Left ventricle myocardium inferior (tissue), 1 donor: ENCODE measurements at places on chromosomes 1 and 21. TPM values are rescaled to one million over a fixed set of nuclear protein-coding genes. Genes with fewer than 3 reads are reported as not detected.

- no peak for DNase-seq
These were observed 33.3 kb downstream of the ALG14 start for GRCh38 chr1:95039360-95040031.

PATJ gene
- total RNA-seq: 166 TPM

REN gene
- not detected for total RNA-seq

DNA sequence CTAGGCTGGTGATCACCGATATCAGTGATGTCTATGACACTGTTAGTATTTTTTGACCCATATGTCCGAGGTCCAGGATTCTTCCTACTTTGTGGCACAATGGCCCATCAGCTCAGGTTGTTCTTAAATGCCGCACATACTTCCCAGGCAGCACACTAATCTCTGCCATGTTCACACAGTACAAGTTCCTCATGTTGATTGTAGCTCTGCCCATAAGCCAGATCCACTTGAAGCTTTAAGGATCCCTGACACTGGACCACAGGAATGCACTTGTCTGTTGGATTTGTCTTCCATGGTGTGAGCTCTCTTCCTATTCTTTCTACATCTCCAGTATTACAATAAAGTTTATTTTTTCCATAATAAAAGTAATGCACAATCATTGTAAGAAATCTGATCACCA, 69.5 kb downstream of the DDX20 start:
- no peak for DNase-seq

DNA sequence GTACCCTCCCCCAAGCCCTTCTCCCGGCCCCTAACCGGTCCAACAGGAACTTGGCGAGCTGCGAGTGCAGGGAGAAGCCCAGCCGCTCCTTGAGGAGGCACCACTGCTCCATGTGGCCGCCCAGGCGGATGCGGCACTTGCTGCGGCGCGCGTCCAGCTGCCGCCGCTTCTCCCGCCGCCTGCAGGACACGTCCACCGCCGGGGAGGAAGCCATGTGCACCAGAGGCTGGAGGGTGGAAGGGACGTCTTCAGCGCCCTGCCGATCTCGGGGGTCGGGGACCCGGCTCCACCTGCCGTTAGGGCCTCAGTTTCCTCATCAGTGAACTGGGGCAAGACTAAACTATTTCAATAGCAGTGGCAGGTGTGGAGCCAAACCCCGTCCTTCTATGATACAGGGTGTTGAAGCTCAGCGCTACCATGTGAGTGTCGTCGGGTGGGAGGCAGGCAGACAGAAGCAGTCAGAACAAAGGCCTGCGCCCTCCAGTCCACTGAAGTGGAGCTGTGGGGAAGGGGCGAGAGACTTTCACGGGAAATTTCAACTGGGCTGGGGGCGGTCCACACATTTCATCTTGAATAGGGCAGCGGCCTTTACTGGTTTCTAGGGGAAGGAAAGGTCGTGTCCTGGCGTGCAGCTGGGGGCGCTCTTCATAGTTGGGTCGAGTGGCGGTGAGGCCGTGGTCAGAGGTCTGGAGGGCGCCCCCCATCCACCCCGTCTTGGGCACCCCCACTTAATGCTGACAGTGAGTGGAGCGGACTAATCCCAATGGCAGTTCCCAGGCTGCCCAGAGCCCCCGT, 592 bp downstream of the ZNF692 start:
- DNase-seq: peak; percentile 64

- DNase-seq: no peak
These were observed 20.5 kb upstream of the ALG14 start for GRCh38 chr1:95093296-95093695.

DNA sequence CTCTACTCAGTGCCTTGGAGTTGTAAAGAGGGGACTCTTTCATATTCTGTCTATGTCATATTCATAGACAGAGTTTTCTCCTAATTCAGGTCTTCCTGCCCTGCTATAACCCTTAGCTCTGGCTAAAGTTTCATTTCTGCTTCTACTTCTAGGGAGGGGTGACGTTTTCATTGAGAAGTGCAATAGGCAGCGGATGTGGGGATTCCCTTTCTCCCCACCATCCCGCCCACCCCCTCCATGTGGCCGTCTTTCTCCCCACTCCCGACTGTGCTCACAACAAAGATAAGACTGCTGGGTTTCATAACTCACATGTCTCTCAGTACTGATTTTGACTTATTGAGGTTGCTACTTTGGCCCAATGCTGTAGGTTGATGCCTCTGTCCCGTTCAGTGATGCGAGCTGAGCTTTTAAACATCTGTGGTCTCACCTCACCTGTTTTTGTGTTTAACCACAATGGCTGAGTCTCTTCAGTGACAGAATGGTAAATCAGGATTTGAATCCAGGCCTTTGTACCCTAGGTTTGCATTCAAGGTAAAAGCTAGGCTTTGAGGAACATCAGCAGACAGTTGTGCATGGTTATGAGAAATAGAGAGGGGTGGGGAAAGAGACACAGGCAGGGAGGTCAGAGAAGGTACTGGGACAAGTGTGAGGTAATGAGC, 7.8 kb upstream of the KIF14 start:
- no peak for DNase-seq

DNA sequence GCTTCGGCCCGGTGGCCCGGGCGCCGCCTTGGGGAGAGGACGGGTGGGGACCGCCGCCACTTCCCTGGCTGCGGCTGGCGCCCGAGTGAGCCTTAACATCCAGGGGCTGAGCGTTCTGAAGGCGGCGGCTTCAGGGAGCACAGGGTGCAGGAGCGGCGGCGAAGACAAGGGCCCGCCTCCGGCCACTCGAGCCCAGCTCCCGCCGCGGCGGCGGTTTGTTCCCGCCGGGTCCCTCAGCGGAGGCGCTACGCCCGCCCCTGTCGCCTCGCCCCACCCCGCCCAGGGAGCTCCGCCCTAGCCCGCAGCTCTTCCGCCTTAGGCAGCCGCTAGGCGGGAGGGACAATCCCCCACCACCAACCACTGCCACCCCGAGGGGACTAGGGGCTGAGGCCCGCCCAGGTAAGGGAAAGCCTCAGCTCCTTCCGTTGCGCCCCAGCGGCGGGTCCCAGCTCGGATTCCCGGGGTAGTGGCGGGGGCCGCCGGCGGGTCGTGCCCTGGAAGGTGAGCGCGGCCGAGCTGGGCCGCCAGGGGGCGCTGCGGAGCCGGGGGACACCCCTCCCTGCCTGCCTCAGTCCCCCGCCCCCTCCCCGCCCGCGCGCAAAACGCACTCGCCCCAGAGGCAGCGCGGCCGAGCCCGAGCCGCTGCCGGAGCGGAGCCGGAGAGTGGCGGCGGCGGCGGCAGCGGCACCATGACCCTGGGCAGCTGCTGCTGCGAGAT, at the start of gene FOXD2:
TSS of gene FOXD2 (plus strand) at position 598 of the 718 bp plus-strand sequence. CDS start at position 690, 92 bp downstream.
- DNase-seq: peak; percentile 83

DNA sequence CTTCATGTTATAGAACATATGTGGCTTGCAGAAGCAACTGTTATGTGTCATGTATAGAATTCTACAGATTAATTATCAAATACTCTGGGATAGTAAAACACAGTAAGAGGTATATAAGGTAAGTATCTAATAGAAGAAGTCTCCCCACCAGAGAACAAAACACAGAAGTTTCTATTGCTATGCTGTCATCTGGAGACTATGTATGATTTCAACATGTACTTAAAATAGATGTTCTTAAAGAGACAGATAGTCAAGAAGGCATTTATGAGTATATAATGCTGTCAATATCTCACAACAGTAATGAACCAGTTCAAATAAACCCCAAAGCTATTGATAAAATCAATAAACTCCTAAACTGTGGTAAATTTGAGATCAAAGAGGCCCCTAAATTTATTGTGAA, 8.1 kb upstream of the ADCY10 start:
- no peak for DNase-seq

OSCP1 gene
- total RNA-seq: 7.1 TPM

- no peak for DNase-seq
These were observed 157.3 kb downstream of the KCNJ6 start for GRCh38 chr21:37758982-37759381.

GRCh38 chr1:175133673-175134435, 58.7 kb downstream of the KIAA0040 start:
- no peak for DNase-seq

TMIGD3 gene
- total RNA-seq: 0.85 TPM

DNA sequence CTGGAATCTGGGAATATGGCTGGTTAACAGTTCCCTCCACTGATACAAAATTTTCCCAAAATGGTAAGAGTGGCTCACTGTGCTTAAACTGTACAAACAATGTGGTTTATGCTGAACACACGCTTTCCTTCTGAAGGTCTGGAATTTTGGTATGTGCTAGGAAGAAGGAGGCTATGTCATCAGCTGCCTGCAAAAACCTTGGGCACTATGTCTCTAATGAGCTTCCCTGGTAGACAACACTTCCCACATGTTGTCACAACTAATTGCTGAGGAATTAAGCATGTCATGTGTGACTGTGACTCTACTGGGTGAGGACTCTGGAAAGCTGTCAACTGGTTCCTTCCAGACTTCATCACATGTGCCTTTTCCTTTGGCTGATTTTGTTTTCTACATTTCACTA, 29.2 kb downstream of the IPP start:
- DNase-seq: no peak

- peak; percentile 38 for DNase-seq
These were observed 101.1 kb upstream of the JUN start for GRCh38 chr1:58884706-58885661.

DNA sequence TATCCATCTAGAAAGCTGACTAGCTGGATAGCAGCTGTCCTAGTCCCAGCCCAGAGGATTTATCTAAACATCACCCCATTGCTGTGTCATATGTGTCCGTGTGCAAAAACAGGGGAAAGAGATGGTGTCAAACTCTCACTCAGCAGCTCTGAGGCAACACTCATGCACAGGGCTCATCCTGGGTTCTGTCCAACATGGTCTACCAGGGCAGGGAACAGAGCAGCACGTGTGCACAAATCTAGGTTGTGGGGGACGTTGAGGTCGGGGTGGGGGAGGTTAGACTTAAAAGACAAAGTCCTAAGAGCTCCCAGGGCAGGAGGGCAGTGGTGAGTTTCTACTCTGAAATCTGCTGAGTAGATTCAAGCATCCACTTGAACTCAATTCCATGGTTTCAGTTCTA, 16.2 kb downstream of the PI4KB start:
- no peak for DNase-seq

- DNase-seq: no peak
These were observed 686.7 kb downstream of the MATN1 start for GRCh38 chr1:30036666-30037065.

CASZ1 gene
- total RNA-seq: 56.3 TPM

TMEM52 gene
- 0.47 TPM for total RNA-seq

DNA sequence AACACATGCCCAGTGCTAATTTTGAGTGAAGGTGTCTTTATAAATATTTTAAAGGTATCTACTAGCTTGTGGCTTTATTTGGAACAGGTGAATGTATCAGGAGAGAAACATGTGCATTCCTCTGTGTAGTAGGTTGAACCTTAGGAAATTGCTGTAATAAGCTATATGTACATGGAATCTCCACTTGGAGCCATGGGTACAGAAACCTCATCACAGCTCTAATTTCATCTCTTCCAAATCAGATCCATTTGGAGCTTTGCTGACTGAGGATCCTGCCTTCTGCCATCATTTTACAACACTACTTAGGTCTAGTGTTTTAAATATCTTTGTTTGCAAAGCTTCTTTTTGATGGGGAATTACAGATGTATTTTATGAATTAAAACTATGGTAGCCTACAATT, 2.1 kb downstream of the KCNK2 start:
- no peak for DNase-seq

- no peak for DNase-seq
These were observed 307.7 kb downstream of the USP25 start for GRCh38 chr21:16037421-16037955.

GRCh38 chr1:41678111-41678878, 193.8 kb upstream of the EDN2 start:
- peak; percentile 72 for DNase-seq

CPTP gene
- 99.2 TPM for total RNA-seq

TMEM269 gene
- not detected for total RNA-seq

- DNase-seq: no peak
These were observed 1.6 kb downstream of the CD53 start for GRCh38 chr1:110874324-110875215.

- DNase-seq: no peak
These were observed 37.0 kb upstream of the IFNLR1 start for GRCh38 chr1:24224086-24224485.

DNA sequence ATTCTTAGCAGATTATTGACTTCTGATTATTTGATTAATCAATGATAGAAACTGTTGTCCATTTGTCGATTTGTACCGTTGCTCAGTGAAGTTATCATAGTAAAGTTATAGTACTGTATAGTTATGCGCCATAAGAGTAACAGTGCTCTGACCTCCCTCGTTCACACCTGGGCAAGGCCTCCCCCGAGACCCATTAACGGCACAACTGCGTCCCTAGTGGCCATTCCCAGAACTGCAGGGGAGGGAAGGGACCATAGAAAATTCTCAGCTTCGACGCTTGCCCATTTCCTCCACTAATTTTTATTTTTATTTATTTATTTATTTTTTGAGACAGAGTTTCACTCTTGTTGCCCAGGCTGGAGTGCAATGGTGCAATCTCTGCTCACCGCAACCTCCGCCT, 334.4 kb downstream of the DSCAM start:
- no peak for DNase-seq

ADAMTSL4 gene
- total RNA-seq: 46.3 TPM

DNA sequence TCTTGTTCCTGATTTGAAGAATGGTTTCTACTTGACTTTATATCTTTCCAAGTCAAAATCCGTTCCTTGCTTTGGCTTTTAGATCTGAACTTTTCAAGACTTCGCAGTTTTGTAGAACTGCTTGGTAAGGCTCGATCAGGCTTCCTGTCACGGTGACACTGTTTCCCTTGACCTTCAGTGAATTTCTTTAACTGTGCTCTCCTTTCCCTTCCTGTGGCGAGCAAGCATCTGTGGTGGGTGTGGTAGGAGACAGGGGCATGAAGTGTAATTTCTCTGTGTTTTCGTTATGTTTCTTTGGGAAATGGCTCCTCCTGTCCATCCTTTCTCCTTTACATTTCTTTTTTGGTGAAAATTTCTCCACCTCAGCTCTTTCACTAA, 10.4 kb downstream of the STYXL2 start:
- no peak for DNase-seq

CAPN9 gene
- 0.14 TPM for total RNA-seq

- no peak for DNase-seq
These were observed 27.9 kb downstream of the CASZ1 start for GRCh38 chr1:10768552-10768951.

C1orf226 gene
- total RNA-seq: 8.7 TPM

DNA sequence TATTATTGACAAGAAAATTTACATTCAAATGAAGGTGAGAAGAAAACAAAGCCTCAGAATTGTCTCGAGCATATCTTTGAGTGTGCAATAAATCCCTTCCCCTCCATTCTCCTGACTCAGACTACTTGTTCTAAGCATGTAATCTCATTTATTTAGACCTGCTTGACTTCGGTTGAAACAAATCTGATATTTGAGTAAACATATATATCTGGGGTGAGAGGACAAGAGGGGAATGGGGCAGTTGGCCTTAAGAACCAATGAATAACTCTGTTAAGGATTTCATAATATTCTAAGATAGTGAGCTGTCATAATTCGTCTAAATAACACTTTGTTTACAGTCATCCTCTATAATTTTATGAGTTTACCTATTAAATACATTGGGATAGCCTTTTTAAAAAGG, 142.7 kb downstream of the SIPA1L2 start:
- DNase-seq: no peak

- DNase-seq: no peak
These were observed 43.8 kb downstream of the FGGY start for GRCh38 chr1:59340411-59341307.

AIRE gene
- not detected for total RNA-seq

RNF186 gene
- total RNA-seq: not detected

FCN3 gene
- total RNA-seq: 27.3 TPM

GRCh38 chr1:165610866-165611265, 20.2 kb upstream of the MGST3 start:
- no peak for DNase-seq

C1orf198 gene
- 32.7 TPM for total RNA-seq

GRCh38 chr1:44631333-44631646, 43.0 kb downstream of the TMEM53 start:
- no peak for DNase-seq
